Fibroblast of skin of back (primary cell): ENCODE measurements at places on chromosomes 3 and 15.

GRCh38 chr3:23778446-23778845 lies 27.3 kb upstream of the UBE2E1 start:
- no peak for DNase-seq

- no peak for DNase-seq
These were observed 734.5 kb upstream of the CADM2 start for GRCh38 chr3:84224262-84224661.

DNA sequence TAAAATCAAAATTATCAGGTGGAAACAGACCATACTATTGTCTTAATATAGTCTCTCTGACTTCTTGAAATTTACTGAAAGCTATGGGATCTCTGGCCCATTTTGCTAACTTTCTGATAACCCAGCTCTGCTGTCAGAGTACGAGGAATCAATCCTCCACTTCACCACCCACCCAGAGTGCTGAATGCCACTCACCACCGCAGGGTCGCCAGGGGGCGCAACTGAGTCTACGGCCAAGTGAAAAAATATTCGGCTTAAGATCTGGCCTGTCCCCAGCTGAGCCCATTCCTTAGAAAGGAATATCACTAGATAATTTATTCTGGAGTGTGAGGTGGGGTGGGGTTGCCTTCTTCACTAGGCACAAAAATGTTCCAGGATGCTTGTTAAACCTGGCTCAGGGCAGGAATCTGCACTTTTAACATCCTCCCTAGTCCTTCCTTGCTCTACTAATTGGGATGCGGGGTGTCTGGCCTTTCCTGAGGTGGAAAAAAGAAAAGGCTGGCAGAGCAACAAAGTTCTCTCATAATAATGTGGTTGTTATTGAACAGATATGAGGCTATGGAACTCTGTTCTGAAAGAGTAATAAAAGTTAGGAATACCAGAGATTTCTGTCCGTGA lies 520.6 kb downstream of the MFSD1 start:
- peak; percentile 24 for DNase-seq

DNA sequence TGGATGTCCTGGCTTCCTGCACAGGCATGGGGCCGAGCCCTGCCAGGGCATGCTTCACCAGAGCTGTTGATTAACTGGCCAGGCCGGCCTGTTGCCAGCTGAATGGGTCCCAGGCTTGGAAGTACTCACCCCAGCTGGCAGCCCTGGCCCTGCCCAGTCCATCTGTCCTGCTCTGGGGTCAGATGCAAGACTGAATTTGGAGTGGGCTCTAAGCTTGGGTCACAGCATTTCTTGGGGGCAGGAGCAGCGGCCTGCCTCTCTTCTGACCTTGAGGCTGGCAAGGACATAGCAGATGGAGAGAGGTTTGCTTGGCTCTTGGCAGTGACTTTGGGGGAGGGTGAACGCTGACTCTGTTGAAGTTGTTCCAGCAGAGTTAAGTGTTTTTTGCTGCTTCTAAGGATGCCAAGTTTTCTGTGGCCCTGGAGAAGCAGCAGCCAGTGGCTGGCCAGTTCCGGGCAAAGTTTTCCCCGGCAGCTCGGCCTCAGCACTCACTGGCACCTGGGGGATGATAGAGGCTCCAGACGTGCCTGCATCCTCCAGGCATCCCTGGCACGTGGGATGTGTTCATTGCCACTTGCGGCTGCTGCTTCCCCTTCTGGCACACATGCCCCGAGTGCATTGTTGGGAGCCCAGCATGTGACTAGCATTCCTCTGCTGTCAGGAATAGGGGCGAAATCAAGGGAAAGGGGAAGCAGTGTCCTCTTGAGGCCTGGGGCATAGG lies 22.9 kb downstream of the PDIA5 start:
- DNase-seq: no peak

- DNase-seq: no peak
These were observed 41.1 kb downstream of the FGD5 start for GRCh38 chr3:14859880-14860279.

DNA sequence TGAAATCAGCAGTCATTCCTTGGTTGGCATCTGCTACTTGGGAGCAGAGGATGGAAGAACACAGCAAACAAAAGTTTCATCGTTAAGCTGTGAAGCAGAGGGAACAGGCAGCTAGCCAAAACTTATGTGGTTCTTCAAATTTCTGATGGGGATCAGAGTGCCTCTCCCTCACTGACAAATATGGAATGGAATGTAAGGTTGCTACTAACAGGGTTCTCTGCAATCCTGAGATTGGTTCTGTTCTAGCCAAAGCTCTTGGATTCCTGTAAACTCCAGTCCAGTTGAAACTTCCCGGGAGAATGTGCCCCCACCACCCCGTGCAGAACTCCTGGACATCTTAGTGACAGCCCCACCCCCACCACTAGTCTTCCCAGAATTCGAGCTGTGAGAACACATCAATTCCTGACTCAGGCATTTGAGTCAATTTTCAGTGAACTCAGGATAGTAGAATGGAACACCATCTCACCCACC lies 55.9 kb upstream of the PHLDB2 start:
- peak; percentile 100 for DNase-seq

DNA sequence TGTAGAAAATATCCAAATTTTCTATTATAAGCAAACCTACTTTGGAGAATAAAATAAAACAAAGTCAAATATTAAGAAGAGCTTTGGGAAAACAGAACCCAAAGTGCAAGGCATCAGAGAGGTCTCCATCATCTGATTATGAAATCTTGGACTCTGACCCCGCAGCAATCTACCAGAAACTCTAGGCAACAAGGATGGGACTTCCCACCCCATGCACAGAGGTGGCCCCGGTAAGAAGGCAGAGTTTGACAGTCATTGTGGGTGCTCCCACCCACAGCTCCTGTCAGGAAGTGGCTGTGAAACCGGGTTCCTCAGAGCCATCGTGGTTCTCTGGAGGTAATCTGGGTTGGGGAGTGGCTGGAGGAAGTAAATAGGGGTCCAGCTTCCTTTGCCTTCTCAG lies 37.0 kb upstream of the TJP1 start:
- no peak for DNase-seq

DNA sequence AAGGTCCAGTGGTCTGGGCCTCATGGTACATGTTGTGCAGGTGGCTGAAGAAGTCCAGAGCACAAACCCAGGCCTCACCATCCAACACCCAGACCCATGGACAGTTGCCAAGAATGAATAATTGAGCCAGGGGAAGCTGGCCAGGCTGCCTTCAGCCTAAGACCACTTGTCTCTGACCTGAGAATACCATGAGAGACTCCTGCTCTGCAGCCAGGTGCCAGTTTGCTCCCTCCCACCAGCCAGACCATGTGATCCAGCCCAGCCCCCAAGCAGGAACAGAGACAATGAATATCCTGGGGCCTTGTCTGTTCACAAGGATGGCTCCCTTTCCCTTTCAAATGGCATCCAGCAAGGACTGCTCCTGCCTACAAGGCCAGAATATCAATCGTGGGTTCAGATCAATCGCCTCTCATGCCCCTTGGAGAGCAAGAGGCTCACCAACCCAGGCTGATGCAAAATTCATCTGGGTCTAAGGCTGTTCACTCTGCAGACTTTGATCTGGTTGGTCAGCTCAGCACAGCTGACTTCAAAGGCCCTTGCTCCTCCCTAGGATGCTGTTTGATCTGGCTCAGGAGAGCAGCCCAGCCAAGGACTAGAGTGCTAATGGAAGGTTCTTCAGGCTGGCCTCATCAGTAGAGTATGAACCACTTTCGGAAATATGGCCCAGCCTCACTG lies 13.4 kb downstream of the TRAIP start:
- DNase-seq: no peak

DNA sequence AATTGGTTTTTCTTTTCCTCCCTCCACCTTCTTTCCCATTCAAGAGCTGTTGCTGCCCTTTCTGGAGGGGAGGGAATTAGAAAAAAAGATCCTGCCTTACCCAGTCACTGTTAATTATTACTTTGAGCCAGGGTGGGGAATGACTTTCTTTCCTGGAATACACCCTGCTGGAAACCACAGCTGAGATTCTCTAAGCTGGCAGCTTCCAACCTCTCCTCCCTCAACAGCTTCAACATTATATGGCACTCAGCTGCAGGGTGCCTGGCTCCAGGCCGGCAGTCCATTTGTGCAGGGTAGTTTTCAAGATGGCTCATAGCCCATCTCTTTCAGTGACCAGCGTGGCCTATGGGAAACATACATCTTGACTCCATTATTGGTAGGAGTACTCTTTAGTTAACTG lies 105.8 kb downstream of the UBE3A start:
- DNase-seq: no peak

DNA sequence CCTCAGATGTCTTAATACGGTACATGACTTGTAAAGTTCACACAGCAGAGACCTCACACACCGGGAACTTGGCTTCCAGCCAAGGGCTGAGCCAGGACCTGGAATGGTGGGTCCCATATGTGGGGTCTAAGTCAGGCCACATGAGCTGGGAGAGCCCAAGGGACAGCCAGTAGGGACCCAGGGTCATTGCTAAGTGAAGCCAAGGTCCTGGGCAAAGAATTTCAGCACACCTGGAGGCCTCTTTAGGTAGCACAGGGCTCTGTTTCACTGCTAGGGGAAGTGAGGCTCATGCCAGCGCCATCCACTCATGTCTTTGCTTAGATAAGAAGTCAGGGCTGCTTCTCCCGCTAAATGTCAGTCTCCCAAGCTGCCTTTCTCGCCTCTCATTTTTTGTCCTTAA lies 116.6 kb upstream of the TLE3 start:
- DNase-seq: no peak

GRCh38 chr15:39777496-39777895 lies 5.1 kb downstream of the FSIP1 start:
- no peak for DNase-seq

DNA sequence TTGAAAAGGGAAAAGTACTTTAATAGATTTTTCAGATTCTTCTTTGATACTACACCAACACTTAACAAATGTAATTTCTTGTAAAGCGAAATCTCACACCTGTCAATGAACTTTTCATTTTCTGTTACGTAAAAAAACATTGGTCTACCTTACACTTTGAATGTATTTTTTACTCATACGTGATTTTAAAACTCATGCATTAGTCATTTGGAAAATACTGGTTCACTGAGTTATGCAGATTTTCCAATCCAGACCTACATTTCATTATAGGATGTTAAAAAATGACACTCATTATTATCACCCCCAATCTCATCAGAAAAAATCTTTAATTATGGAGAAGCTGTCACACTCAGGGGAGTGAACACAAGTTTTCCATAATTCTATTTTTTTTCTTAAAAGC lies 14.7 kb downstream of the VPS39 start:
- DNase-seq: no peak

- no peak for DNase-seq
These were observed 27.0 kb upstream of the HHATL start for GRCh38 chr3:42729404-42730145.

DNA sequence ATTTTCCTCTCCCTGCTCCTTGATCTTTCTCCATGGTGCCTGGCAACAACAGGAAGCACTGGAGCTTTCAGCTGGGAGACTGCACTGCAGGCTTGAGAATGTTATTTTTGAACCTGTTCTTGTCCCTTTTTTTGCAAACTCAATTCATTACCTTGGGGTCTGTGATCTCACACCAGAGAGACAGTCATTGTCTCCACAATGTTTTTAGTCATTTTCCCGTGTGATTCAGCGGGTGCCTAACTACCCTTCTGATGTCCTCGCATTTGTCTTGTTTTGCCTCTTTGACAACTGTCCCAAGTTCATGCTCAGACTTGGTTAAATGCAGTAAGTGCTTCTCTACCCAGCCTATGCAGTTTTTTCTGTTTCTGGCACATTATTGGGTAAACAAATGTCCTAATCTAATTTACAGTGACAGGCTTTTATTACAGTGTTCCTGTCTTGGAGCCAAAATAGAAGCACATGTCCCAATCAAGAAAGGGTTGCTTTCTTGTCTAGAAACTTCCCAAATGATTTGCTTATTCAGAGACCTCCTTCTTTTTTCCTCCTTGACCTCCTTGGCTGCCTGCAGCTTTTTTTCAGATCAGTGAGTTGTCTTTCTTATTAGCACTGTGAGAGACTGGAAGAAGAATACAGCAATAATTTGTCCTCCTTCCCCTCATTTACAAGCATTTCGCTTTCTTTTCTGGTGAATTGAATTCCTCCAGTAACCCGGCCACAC lies 162.4 kb downstream of the NSUN3 start:
- DNase-seq: peak; percentile 24

DNA sequence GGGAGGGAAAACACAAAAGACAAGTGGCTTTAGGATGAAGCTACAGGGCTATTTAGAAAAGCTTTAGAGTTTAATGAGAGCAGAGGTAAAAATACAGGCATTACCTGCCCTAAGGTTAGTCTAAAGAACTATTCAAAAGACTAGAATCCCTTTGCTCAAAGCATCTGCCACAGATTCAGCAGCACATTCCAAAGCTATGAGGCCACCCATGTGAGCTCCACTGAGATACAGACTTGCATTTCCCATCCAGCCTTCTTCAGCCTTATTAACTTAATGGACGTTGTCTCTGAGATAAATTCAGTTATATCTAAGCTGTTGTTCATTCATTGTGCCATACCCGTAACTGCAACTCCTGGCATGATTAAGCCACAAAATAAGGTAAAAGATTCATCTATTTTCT lies 25.4 kb downstream of the CXCR6 start:
- peak; percentile 74 for DNase-seq

- DNase-seq: no peak
These were observed 8.0 kb downstream of the KAT2B start for GRCh38 chr3:20047976-20048883.

DNA sequence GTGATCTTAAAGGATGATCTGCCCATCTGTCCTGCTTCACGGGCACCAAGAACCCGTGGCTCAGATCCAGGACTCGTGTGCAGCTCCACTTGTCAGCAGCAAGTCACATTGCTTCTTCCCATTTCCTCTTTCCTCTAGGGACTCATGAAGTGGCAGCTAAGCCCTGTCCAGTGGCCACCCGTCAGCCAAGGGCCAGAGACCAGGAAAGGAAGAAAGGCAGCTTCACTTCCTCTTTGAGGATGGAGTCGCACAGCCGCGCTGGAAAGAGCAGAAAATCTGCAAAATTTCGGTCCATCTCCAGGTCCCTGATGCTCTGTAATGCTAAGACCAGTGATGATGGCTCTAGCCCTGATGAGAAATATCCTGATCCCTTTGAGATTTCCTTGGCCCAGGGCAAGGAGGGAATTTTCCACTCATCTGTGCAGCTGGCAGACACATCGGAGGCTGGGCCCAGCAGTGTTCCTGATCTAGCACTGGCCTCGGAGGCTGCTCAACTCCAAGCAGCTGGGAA lies 28.5 kb downstream of the IL16 start:
- DNase-seq: no peak

DNA sequence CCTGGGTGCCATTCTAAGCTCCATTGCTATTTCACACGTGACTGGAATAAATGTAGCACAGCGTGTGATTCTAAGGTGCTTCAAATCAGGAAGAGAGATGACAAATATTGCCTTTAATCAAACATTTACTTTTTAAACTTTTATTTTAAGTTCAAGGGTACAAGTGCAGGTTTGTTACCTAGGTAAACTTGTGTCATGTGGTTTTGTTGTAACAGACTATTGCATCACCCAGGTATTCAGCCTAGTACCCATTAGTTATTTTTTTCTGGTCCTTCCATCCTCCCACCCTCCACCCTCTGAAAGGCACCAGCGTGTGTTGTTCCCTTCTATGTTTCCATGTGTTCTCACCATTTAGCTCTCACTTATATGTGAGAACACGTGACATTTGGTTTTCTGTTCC lies 510.8 kb downstream of the PLOD2 start:
- DNase-seq: no peak
